ENCODE measurements at places on chromosomes 6 and 20.

- H3K36me3 ChIP-seq = no peaks in the 10 kb centered on the region
- no peaks in the 10 kb centered on the region for H3K27me3 ChIP-seq
Observed at GRCh38 chr20:46562373-46563169, 12.1 kb upstream of the OCSTAMP start.

- no peak for DNase-seq
- H3K27me3 ChIP-seq = no peaks in the 10 kb centered on the region
- H3K4me3 ChIP-seq = no peak overlapping the region
- no peak overlapping the region for H3K27ac ChIP-seq
Observed at GRCh38 chr20:49674383-49675352, 39.0 kb downstream of the B4GALT5 start.

DNA sequence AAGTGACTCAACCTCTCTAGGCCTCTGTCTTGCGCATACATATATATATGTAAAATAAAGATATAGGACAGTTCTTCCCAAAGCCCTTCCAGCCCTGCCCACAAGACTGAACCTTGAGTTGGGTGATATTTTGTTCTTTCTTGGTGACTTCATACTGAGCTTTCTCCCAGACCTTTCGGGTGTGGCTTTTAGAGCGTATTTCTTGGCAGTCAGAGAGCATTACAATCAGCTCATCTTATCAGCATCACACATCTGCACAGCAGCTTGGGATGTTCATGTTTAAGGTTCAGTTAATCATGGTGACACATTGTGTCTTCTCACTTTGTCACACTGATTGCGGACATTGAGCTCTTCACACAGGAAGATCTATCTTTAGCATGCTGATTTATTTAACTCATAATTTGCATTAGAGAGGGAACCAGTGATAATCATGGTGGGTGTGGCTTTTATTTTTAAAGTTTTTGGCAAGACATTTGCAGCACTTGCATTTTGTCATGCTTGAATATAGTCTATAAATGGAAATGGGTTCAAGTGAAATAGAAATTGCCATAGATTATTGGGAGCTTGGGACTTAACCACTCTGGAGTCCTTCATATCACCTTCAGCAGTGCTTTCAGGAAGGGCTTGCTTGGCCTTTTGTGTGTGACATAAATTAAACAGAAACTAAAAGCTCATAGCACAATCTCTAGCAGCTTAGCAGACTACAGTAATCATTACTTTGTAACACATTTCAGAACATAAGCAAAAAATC, 8.3 kb downstream of the KIF3B start:
- H3K27me3 ChIP-seq = no peaks in the 10 kb centered on the region
- no peaks in the 10 kb centered on the region for H3K36me3 ChIP-seq
- H3K4me3 ChIP-seq = peak overlapping the region; percentile 4
- peak overlapping the region; percentile 68 for H3K27ac ChIP-seq

GRCh38 chr20:58010186-58010585, 218.3 kb downstream of the ANKRD60 start:
- no peaks in the 10 kb centered on the region for H3K4me1 ChIP-seq
- H3K27me3 ChIP-seq = no peaks in the 10 kb centered on the region
- no peak overlapping the region for H3K27ac ChIP-seq
- no peaks in the 10 kb centered on the region for H3K36me3 ChIP-seq
- no peak overlapping the region for H3K4me3 ChIP-seq

DNA sequence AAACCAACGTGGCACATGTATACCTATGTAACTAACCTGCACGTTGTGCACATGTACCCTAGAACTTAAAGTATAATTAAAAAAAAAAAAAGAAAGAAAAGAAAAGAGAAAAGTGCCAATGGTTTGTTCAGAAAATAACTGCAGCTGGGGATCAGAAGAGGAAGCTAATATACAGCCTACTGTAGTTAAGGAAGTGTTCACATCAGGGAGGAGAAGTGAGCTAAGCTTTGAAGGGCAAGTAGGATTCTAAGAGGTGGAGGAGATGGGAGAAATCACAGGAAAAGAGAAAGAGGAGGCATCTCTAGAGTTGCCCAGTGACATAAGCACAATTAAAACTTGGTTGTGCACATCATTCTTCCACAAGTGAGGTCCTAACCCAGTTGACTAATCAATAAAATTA, 214.4 kb upstream of the DTNBP1 start:
- no peaks in the 10 kb centered on the region for H3K27me3 ChIP-seq
- H3K4me1 ChIP-seq = peaks cover 3% of the 10 kb centered on the region
- DNase-seq = no peak
- H3K4me3 ChIP-seq = no peak overlapping the region
- H3K27ac ChIP-seq = no peak overlapping the region

DNA sequence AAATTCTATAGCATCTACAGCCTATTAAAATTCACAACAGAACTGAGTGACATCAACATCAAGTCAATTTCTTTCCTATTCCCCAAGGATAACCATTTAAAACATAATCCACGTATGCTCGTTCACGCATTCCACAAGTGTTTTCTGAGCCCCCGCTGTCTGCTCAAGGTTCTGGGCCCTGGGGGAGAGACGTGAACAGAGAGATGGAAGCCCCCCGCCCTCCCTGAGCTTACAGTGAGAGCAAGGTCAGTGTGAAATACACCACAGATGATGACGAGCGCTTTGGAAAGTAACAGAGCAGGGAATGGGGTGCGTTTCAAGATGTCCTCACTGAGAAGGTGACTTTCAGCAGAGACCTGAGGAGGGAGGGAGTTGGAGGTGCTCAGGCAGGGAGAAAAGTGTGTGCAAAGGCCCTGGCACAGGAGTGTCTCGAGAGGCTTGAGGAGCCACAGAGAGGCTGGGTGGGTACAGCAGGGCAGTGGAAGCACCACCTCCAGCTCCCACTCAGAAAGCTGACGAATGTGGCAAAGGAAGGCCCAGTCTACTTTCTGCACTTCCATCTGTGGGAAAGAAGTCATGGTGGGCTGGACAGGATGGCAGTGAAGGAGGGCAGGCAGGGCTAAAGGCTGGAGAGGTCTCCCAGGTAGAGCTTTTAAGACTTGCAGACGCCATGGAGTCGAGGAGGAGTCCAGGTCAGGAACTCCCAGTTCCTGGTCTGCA, 88.3 kb downstream of the DLL1 start:
- no peak for DNase-seq
- no peaks in the 10 kb centered on the region for H3K27me3 ChIP-seq
- no peak overlapping the region for H3K4me3 ChIP-seq

DNA sequence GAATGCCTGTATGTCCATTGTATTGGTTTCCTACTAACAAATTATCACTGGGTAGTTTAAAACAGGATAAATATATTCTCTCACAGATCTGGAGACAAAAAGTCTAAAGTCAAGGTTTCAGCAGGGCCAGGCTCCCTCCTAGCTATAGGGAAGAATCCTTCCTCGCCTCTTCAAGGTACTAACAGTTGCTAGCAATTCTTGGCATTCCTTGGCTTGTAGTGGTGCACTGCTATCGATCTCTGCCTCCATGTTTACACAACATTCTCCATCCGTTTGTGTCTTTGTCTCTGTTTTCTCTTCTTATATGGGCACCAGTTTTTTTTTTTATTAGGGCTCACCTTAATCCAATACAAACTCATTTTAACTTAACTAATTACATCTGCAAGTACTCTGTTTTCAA, 48.9 kb downstream of the OR2B6 start:
- DNase-seq = no peak
- no peak overlapping the region for H3K27ac ChIP-seq
- no peak overlapping the region for H3K4me3 ChIP-seq

- H3K4me1 ChIP-seq = peaks cover 16% of the 10 kb centered on the region
- peak overlapping the region; percentile 58 for H3K27ac ChIP-seq
- H3K4me3 ChIP-seq = no peak overlapping the region
Observed at GRCh38 chr6:16713597-16713996, 47.7 kb downstream of the ATXN1 start.

DNA sequence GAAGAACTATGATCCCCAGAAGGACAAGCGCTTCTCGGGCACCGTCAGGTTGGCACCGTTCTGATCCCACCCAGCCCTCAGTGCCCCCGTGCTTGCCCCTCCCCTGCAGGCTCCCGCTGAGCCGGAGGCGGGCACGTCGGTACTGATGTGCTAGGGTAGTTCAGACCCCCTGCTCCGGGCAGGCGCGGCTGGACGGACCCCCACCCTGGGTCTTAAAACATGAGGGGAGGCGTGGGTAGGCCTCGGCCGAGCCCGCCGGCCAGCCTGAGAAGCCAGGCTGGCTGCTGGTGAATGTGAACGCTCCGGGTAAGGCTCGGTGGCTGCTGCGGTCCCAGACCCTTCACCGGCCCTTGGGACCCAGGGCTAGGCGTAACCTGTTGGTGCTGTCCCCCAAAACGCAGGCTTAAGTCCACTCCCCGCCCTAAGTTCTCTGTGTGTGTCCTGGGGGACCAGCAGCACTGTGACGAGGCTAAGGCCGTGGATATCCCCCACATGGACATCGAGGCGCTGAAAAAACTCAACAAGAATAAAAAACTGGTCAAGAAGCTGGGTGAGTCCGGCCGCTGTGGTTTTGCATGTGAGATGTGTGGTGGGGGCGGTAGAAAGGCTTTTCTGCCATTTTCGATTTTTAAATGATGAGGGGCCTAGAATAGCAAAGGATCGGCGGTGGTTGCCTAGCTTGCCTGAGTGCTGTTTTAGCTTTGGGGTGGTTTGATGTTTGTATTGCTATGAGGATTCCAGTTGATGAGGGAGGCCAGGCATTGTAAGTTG, 964 bp downstream of the RPL10A start:
- no peaks in the 10 kb centered on the region for H3K36me3 ChIP-seq
- no peak for DNase-seq
- H3K4me3 ChIP-seq = peak overlapping the region; percentile 82
- peaks cover 42% of the 10 kb centered on the region for H3K4me1 ChIP-seq

Data from heart right ventricle (tissue), 16 donors.